ENCODE measurements at places on chromosomes 2 and 18.

GRCh38 chr2:26075173-26075572, 41.3 kb downstream of the RAB10 start:
- no peak for DNase-seq

DNA sequence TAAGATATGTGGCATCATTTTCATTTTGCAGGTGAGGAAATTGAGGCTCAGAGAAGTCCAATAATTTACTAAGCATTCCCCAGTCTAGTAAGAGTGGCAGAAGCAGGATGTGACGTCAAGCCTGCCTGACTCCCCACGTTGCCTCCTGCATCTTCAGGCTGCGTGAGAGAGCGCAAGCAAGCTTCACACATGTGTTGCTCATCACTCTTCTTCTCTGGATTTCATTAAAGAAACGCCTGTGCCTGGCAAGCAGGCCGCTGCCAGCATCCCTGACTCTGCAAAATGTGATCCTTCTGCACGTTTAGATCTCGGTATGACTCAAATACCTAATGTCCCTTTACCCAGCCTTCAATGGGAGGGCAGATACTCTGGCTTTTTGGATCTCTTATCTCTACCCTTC, 96.8 kb downstream of the PRKCE start:
- DNase-seq, result no peak

- DNase-seq, result no peak
These were observed 63.8 kb downstream of the SETBP1 start for GRCh38 chr18:44744161-44745121.

GRCh38 chr2:170098626-170099312, 79.2 kb upstream of the MYO3B start:
- no peak for DNase-seq

GRCh38 chr2:186636800-186637496, 47.1 kb downstream of the ITGAV start:
- DNase-seq, result no peak

- peak; percentile 61 for DNase-seq
These were observed 1.9 kb downstream of the GLB1L start for GRCh38 chr2:219243291-219243761.

DNA sequence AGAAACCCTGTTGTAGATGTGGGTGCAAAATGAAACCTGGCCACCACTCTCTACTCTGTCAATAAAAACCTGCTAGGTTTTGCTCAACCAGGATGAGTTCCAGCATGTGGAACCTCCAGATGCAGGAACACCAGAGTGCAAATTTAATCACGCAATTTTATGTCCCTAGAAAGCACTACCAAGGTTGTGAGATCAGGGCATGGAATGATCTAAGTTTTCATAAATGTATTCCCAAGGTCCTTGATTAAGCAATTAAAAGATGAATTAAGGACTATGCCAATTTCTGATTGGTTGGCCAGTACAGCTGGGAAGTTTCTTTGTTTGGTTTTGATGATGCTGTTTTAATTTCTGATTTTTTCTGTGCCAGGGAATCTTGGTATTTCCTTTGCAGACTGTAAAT, 179.2 kb downstream of the KCNS3 start:
- no peak for DNase-seq

GRCh38 chr18:36850527-36851201, 21.7 kb downstream of the KIAA1328 start:
- peak; percentile 87 for DNase-seq

DNA sequence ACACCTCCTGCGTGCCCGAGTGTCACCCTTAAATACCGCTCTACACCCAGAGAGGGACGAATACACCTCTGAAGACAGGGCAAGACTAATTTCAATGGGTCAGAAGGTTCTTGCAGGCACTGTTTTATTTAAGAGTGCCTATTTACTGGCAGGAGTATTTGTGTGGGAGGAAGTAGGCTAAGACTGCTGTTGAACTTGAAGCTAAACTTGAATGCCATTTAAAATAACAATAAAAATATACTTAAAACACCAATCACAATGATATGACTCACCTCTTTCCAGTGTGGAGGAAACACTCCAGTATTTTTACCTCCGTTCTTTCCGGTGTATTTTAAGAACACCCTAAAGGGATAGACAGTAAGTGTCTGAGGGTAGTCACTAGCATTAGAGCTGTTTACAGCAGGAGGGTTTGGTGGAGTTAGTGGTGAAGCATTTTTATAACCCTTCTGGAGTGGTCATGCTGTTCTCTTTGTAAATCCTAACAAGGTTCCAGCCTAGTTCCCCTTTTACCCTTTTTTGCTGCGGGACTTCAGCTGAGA, 9.6 kb upstream of the HOXD1 start:
- DNase-seq, result peak; percentile 54

DNA sequence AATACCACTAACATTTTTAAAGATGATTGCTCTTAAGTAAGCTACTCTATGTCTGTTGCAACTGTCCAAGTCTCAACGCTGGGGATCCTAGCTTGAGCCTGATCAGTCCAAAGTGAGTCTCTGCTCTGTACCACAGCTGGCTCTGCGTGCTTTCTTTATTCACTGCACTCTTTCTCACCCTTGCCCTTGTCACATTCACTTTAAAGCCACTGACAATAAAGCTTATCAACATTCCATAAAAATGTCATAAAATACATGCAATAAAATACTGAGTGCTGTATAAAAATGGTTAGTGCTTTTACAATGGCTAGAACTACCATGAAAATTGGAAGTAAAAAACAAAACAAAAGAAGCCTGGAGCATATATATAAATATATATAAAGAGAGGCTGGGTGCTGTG, 45.5 kb upstream of the LRRTM4 start:
- DNase-seq, result no peak

- no peak for DNase-seq
These were observed 95.7 kb upstream of the NRP2 start for GRCh38 chr2:205586626-205587025.

GRCh38 chr2:25279091-25279651, 62.6 kb downstream of the DNMT3A start:
- peak; percentile 55 for DNase-seq

DNA sequence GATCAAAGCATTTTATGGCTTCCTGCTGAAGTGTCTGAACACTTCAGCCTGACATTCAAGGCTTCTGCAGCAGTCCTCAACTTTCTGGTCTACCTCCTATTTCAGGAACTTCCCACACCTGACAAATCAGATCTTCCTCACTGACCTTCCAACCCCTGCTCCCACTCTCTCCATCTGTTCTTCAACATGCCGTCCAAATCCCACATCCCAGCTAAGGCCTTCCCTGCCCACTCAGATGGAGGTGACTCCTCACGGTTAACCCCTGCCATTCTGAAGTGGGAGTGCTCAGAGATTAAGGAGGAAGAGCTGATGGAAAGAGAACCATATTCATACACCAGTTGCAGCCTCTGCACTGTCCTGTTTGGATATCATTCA, 104.8 kb downstream of the POLR1A start:
- no peak for DNase-seq
